ENCODE measurements at places on chromosomes 2 and 18.

DNA sequence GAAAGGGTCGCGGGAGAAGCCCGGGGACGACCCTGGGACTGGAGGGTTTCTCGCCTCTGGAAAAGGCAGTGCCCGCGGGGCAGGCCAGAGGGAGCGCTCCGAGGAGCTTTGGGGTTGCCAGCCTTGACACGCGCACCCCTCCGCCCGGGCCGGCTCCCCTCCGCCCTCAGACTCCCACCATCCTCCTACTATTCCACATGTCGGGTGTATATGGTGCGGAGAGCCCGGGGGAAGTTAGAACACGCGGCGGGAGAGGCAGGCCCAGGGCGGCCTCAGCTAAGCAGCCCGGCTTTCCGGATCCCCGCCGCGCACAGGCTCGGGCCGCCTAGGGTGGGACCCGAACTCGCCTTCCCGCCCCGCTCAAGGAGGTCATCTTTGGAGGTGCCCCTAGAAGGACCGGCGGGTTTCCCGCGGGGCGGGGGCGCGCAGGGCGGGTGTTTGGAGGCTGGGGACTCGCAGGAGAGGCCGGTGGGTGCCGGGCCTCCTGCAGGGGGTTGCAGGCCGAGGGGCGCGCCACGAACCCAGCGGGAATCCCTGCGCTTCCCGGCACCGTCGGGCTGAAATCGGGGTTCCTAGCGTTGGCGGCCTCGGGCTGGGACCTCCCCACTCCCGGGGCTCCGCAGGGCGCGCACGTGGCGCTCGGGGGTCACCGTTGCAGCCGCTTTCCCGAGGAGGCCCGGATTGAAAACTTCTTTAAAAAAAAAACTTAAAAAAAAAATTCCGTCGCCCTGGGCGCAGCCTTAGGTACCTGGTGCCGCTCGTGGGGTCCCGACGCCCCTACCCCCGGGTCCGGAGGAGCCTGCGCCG is 3.7 kb downstream of the NFATC1 start:
- no peak for DNase-seq

DNA sequence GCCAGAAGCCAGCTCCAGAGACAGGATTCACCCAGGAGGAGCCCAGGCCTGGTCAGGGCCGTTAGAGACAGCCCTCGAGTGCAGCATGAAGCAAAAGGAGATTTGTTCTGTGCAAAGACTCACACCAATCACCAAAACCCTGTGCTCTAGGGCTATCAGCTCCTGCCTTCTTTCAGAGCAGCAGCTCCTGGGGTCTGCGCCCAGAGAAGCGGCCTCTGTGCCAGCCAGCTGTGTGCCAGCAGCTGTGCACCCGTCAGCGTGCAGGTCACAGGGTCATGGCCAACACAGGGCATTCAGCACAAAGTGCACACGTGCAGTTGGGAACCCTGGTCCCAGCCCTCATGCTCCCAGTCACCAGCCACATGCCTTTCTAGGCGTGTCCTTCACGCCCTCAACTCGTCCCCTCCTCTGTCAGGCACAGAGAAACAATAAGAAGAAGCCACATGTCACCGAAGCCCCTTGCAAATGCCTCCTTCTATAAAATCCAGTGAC is 49.3 kb downstream of the ZNF516 start:
- DNase-seq: no peak

- DNase-seq: no peak
These were observed 35.9 kb downstream of the NCK2 start for GRCh38 chr2:105780606-105781005.

DNA sequence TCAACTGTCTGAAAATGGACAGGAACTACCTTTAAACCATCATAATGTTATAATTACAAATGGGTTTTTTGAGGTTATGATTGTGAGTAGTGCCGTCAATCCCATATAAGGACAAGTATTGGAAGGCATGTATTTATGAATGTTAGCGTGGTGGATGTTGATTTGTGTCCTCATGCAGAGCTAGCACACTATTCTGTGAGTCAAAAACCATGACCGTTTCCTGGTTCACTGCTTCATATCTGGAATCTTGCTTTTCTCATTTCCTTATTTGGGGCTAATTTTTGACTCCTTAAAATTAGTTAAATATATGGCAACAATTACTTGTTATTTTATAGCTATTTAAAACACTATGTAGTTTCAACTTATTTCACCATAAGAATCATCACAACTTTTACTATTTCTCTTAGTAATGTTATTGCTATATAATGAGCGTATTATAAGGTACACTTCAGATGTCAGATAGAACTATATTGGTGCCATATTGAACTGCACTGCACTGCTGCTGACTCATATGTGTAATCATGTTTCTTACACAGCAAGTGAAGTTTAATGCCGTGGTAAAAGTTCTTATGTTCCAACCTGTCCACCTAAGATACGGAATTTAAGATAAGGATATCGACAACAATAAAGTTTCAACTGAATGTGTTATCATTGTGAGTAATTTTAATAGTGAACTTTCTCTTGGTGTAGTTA is 192.8 kb downstream of the PTGR3 start:
- no peak for DNase-seq

DNA sequence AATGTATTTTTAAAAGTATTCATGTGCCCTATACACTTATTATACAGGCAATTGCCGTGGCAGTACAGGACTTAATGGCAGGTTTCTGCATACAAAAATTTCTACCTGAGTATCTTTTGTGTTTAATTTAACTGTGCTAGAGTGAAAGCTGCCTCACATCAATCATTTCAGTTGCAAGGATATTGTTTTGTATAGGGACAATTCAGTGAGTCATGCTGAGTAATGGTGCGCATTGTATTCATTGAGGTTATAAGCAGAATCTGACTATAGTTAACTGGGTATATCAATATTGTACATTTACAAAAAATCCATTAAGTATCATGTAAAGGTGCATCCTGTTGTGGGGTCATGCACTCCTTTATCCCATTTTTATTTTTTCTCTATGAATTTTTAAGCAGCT is 121.5 kb downstream of the GCA start:
- no peak for DNase-seq

- peak; percentile 62 for DNase-seq
These were observed 29.2 kb downstream of the UNC50 start for GRCh38 chr2:98637401-98638147.

Measured in CD4-positive, alpha-beta T cell treated with Interleukin-15 for 1 hour (primary cell).